GDM1 (cell line): ENCODE measurements at places on chromosomes 2 and 18.
A peak's percentile ranks its signal among the peaks of the same experiment; 100 is the strongest.

- DNase-seq = peak; percentile 73
Measured at GRCh38 chr2:231321556-231322334, 73.8 kb upstream of the B3GNT7 start.

GRCh38 chr2:10122500-10123280, at the start of gene RRM2:
Gene RRM2 (plus strand): TSS chr2:10122739. CDS start chr2:10122799, 60 bp downstream.
- peak; percentile 91 for DNase-seq

DNA sequence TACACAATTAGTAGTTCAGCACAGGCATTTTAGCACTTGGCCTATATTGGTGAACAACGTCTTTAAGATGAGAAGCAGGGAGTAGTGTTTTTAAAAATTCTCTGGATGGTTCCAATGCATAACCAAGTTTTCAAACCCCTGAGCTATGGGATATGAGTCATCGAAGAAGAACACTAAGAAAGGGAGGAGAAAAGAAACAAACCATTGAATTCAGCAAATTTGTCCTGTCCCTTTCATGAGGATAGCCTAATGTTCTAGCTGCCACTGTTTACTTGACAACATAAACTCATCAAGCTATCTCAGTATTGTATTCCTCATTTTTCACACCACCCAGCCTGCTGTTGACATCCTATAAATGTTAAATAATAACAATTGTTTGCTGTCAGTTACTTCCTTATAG, 158.0 kb downstream of the BARD1 start:
- DNase-seq = no peak

GRCh38 chr18:56593906-56594305, 44.5 kb downstream of the TXNL1 start:
- DNase-seq = no peak

GRCh38 chr2:38692636-38693318, 26.9 kb downstream of the GALM start:
- DNase-seq = no peak

GRCh38 chr2:120926463-120927264, 191.0 kb downstream of the GLI2 start:
- no peak for DNase-seq

- no peak for DNase-seq
Measured at GRCh38 chr2:33763671-33764310, 164.7 kb upstream of the FAM98A start.
